ENCODE measurements at places on chromosomes 16 and 17.

DNA sequence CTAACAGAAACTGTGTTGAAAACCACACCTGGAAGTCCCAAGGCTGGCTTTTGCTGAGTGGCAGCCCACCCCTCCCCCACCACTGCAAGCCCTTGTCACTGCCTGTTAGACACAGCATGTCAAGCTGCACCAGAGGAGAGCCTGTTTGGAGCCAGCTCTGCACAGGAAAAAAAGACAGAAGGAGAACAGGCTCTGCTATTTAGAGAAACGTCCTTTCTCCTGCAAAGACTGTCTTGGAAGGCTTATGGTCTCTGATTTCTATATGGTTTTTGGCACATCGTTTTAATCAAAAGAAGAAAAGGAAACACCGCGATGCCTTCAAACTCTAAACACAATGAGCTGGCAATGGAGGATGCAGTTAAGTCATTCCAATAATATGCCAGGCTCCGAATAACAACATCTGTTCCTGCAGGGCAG is 275.5 kb downstream of the MAP2K4 start:
- DNase-seq: peak; percentile 43

- DNase-seq: no peak
These were observed 30.6 kb downstream of the KCNJ16 start for GRCh38 chr17:70105641-70106040.

DNA sequence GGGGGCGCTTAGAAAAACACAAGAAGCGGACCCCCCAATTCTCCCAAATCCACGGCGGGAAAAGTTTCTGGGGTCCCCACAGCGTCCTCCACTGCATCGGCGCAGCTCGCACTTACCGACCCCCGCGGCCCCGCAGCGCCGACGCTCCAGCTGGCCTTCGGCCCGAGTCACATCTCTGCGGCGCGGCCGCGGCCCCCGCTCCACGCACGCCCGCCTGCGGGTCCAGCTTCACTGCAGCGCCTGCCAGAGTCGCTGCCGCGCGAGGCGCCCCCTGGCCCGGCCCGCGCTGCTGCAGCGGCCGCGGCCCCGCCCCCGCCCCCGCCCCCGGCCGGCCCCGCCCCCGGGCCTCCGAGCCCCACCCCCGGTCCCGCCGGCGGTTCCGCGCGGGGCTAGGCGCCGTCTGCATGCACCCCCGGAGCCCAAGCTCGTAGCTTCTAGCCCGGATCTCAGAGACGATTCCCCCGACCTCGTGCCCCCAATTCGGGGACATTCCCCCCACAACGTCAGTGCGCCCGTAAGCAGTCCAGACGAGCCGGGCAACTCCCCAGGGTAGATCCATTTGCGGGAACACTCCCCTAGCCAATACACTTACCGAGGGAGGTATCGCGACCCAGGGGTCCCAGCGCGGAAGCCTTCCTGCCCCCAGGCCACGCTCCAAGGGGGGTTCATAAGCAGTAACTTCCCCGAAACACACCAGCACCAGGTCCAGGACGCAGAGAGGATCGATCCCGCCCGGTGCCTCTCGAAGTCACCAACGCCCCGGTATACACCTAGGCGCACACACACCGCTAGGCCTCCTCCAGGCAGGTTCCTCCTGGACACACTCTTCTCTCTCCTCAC is at the start of gene GPRC5B:
Gene GPRC5B, minus strand, starts transcription at position 238 of the 840 bp plus-strand sequence. CDS start 12,003 bp downstream, outside the sequence.
- peak; percentile 69 for DNase-seq

- no peak for DNase-seq
These were observed 3.1 kb upstream of the IGFBP4 start for GRCh38 chr17:40440166-40440565.

DNA sequence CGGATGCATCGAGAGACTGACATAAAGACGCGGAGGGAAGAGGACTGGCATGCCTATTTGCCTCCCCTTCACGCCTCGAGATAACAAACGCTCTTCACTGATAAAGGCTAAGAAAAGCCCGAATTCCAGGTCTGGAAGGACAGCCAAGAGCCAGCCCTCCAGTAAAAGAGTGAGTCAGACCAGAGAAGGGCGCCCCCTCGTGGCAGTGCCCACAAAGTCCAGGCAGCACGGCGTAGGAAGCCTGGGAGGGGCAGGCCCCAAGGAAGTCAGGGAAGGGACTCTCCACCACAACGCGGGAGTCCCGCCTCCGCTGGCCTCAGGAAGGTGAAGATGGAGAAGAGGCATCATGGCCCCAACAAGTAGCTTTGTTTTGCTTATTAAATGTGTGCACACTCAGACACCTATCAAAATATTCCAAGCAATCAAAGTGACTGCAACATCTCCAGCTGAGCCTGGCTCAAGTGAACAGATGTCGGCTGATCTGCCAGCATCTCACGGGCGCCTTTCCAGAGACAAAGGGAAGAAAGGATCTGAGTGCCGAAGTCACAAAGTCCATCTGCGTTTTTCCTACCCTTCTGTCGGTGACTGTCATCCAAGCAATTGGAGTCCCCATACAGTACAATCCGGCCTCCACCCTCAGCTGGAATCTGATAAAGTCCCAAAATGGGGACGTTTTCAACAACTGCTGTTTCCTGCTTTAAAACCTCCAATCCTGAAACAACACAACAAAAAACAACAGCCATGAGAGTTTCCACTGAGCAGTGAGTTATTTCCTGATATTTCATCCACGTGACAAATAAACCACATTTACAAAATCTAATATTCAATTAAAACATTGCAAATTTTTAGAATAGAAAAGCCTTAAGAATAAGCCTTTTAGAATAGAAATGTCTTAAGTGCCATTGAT is 20.4 kb upstream of the SLC38A8 start:
- peak; percentile 88 for DNase-seq

DNA sequence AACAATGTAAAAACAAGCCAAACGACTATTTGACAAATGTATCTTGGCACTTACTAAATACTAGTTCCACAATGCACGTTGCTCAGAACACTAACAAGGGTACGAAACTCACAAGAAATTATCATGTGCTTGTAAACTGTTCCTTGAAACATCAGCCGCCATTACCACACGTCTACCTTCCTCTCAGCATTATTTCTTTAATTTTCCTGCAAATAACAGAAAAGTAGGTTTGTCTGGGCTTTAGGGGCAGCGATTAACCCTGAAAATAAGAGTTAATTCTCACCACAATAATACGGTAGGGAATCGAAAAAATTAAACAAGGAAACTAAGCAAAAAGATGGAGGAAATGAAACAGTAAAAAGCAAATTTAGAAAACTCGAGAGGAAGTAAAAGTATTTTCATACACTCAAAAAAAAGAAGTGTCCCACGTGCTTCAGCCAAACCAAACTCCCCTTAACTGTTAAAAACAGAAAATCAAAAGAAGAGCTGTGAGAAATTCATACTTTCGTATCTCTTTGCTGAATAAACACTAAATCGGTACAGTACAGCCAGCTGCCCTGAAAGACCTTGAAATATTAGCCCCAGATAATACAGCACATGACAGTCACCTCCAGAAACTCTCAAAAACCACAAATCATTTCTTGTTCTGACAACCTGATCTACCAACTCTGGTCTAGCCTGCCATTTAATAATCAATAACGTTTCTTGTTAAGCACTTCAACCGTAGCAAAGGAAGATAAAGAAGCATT is 1.2 kb downstream of the ARHGAP17 start:
- DNase-seq: no peak

- no peak for DNase-seq
These were observed 75.1 kb downstream of the FOXL1 start for GRCh38 chr16:86653285-86654006.

GRCh38 chr17:43810226-43810715 is 22.7 kb downstream of the MPP3 start:
- DNase-seq: no peak

GRCh38 chr16:55641430-55642056 is 14.2 kb upstream of the SLC6A2 start:
- no peak for DNase-seq

GRCh38 chr16:12458591-12459358 is 344.9 kb downstream of the CPPED1 start:
- DNase-seq: peak; percentile 61

DNA sequence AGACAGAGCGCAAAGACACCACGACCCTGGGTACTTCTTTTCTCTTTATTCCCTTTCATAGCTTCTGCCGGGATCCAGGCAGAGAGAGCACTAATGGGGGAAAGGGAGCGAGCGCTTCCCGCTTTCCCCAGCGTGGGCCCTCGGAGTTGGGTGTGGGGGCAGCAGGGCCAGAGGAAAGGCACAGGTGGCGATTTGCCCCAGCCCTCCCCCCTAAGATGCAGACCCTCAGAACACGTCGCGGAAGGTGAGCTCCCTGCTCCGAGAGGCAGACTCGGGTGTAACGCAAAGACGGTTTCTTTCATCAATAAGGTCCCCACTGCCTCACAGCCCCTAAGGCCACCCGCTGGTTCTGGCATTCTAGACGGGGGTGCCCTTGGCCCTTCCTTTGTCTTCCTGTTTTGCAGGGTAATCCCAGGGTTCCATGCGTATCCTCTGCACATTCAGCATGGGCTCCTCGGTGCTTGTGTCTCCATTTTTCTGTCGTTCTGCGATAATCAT is 570 bp upstream of the NME3 start:
- no peak for DNase-seq

- DNase-seq: no peak
These were observed 30.1 kb downstream of the GNPTG start for GRCh38 chr16:1381612-1382406.

DNA sequence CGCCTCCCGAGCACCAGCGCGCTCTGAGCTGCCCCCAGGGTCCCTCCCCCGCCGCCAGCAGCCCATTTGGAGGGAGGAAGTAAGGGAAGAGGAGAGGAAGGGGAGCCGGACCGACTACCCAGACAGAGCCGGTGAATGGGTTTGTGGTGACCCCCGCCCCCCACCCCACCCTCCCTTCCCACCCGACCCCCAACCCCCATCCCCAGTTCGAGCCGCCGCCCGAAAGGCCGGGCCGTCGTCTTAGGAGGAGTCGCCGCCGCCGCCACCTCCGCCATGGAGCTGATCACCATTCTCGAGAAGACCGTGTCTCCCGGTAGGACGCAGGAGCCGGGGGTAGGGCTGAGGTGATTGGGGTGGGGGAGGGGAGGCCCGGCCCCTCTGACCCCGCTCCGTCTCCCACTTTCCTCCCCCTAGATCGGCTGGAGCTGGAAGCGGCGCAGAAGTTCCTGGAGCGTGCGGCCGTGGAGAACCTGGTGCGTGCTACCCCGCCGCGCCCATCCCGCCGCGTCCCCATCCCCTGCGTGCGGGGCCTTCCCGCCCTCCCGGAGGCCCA is 329 bp downstream of the KPNB1 start:
- no peak for DNase-seq

GRCh38 chr16:89233678-89234490 is 16.4 kb downstream of the ZNF778 start:
- no peak for DNase-seq

DNA sequence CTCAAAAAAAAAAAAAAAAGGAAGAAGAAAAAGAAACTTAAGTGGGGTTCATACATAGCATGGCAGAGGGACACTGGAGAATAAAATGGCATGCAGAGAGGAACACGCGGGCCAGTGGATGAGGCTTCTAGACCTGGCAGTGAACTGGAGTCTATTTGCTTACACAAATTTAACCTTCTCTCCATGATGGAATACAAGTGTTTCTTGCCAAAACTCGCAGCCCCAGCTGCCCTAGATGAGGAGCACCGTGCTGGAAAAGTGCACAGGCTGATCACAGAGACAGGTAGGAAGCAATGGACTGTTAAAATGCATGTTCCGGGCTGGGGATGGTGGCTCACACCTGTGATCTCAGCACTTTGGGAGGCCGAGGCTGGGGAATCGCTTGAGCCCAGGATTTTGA is 9.3 kb downstream of the SSTR2 start:
- no peak for DNase-seq

- DNase-seq: no peak
These were observed 545.1 kb downstream of the MAF start for GRCh38 chr16:79055251-79055970.
